Stimulated activated CD4-positive, alpha-beta T cell treated with anti-CD3 and anti-CD28 coated beads, TNF-alpha, amount 100 ng/mL, for 1 hour (primary cell): ENCODE measurements at places on chromosomes 3 and 15.

- no peak for DNase-seq
These were observed 34.9 kb upstream of the TTBK2 start for GRCh38 chr15:42955518-42955917.

DNA sequence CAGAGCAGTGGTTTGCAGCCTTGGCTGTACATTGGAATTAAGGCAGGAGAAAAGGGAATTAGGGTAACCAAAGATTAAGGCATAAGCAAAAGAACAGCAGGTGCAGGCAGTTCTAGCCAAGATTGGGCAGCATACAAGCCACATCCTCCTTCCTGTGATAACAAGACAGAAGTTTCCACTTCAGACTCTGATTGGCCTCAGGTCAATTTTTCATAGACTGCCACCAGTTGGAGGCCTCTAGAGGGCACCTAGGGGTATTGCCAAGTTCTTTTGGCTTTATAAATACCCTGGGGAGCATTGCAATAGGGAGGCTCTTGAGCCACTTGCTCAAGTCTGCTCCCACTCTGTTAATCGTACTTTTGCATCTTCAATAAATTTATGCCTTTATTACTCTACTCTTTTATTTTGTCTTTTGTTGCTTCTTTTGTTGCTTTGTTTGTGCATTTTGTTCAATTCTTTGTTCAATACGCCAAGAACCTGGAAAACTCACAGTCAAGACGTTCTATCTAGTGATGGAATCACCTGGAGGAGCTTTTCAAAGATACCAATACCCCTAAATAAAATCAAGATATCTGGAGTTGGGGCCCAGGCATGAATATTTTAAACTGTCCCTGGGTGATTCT, 32.2 kb upstream of the FMN1 start:
- no peak for DNase-seq

DNA sequence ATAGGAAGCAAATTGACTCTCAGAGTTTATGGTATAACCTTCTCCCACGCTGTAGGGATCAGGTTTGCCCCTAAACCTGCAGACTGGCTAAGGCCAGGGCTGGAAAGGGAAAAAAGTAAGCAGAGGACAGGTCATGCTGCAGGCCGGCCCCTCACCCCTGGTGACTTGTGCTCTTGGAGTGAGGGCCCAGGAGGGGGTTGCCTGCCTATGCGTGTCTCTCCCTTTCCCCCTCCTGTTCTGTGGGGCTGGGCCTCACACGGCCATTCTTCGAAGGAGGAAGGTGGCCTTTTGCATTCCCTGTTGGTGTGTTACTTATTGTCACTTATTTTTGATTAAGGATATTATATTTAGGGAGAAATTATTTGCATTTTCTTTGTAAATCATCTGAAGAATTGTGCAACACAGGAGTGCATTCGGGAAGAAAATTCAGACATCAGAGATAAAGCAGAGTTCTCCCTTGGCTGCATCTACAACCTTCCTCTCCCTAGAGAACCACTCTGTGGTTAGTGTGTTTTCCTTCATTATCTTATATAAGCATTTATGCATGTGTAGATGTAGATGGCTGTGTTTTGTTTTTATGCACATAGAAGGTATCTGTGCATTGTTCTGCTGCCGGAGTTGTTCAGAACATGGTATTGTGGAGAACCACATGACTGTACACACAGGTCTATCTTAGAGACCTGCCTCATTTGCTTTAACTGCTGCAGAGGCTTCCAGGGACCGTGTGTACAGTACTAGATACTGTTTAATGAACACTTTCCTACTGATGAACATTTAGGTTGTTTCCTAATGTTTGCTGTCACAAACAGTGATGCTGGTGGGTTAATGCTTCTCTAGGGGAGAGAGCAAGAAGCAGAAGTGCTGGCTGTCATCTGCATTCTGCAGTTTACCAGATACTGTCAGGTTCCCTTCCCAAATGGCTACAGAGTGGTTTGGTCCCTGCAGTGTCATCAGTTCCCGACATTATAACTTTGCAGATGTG, 133.5 kb downstream of the APBA2 start:
- no peak for DNase-seq

- DNase-seq = no peak
These were observed 6.9 kb downstream of the ABTB1 start for GRCh38 chr3:127679534-127680145.

DNA sequence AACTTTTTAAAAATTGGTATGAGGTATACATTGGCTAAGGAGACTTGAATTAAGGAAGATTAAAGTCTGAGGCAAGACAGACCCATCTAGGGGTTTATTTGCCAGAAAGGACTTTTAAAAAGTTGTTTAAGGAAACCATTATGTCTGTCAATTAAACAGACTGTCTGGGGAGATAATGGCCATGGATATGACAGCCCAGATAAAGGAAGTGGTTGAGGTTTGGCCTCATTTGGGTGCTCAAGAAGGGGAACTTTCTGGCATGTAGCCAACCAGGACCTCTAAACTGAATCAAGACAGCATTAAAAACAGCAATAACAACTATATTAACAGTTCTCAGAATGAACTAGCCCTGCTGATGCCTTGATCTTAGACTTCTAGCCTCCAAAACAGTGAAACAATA, 9.9 kb upstream of the CD200R1L start:
- no peak for DNase-seq

DNA sequence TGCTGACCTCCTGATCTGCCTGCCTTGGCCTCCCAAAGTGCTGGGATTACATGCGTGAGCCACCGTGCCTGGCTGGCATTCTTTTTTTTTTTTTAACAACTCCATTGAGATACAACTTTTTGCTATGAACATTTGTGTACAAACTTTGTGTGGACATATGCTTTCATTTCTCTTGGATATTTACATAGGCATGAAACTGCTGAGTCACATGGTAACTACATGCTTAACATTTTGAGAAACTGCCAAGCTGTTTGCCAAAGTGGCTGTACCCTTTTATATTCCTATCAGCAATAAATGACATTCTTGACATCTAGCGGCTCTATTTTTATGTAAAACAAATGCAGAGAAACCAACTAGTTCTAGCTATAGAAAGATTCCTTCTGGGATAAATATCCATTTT, 8.7 kb upstream of the YEATS2 start:
- no peak for DNase-seq

GRCh38 chr15:75809986-75810750, 33.1 kb upstream of the UBE2Q2 start:
- DNase-seq = no peak

DNA sequence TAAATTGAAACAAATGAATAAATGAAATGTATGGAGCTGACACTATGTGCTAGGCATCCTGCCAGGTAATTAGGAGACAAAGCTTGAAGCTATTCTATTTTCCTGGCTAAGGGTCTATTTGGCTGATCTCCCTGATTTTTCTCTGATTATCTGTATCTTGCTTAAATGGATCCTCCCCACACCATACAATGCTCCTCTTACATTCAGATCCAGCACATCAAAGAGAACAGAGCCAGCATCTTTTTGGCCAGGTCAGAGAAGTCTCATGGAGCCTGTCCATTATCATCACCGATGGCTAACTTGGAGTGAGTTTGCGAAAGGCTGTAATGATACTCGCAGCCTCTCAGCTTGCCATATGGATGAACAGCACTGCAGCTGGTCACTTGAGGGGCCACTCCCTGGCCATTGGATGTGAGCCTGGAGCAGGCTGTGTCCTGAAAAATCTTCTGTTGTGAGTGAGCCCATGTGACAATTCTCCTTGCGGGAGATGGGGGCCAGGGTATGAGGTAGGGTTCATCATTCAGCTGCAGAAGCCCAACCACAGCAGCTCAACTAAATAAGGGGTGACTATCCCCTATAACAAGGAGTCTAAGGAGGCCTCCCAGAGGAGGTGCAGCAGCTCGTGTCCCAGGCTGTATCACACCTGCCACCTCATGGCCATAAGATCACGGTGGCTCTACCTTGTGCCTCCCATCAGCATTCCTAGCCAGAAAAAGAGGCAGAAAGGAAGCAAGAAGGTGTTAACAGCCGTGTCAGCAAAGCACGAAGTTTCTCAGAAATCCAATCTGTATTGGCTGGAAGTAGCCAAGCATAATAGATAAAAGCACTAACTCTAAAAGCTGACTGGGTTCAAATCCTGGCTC, 69.3 kb upstream of the ST8SIA2 start:
- no peak for DNase-seq

DNA sequence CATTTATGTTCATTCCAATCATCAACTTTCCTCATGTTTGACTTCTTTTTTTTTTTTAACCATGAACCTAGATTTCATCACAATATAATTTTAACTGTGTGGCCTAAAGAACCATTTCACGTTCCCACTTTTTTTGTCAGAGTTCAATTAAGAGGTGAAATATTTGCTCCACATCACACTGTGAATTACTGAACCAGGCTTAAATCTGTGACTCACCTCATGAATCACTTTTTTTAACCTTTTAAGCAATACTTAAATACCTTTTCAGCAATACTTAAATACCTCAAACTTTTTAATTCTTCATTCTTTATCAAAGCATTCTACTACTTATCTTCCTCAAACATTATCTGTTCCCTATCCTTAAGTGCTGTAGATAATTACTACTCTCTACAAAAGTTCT, 137.6 kb downstream of the SI start:
- no peak for DNase-seq

GRCh38 chr3:175805825-175806224, 946.7 kb downstream of the NAALADL2 start:
- no peak for DNase-seq

DNA sequence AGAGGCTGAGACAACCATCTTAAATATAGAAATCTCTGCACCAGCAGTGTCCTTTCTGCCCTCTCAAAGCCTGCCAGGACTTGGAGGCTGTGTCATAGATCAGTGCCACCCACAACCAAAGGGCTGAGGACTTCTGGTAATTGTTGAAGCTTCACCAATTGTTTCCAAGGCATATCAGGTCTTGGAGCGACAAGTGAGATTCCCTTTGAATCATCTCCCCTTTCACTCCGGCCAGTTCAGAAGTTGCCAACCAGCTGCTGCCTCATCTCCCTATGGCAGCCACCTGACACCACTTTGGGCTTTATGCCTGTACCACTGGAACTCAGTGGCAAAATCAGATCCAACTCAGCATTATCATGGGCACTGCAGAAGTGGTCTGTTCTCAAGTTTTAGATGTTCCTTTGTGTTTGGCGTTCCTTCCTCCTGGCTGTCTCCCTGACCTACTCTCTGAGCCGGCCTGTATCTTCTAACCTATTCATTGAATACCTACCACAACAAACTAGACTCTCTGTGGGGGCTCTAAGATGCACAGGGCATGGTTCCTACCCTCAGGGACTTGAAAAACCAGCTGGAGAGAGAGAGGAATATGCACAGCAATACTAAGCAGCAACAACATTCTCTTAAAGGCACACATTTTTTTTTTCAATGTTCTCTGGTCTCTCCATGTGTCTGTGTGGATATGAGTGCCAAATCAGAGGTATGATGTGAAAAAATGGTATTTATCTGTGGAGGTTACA, 90.8 kb upstream of the PFN2 start:
- no peak for DNase-seq

GRCh38 chr3:113441051-113441770, at the start of gene CFAP44:
TSS of gene CFAP44 (minus strand) at chr3:113441493. CDS start at chr3:113433664, 7,829 bp downstream.
- DNase-seq = no peak

DNA sequence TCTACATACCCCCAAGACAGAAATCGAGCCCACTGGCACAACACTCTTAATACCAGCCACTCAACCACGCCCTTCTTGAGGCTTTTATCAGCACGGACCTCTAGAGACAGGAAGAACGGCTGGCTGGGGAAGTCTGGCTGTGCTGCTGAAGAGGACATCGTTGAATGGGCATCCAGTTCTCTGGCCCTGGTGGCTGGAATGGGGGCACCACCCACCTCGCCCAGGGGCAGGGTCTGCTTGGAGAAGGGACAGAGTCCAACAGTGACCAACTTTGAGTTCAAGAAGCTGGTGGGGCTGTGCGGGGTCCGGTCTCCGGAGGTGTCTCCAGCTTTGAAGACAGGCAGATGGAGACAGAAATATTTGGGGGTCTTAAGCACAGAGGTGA, 77.5 kb downstream of the ATP10A start:
- no peak for DNase-seq

GRCh38 chr3:115627180-115628074, 4.1 kb downstream of the GAP43 start:
- no peak for DNase-seq

- DNase-seq = no peak
These were observed 73.7 kb upstream of the PROK2 start for GRCh38 chr3:71858503-71859122.

DNA sequence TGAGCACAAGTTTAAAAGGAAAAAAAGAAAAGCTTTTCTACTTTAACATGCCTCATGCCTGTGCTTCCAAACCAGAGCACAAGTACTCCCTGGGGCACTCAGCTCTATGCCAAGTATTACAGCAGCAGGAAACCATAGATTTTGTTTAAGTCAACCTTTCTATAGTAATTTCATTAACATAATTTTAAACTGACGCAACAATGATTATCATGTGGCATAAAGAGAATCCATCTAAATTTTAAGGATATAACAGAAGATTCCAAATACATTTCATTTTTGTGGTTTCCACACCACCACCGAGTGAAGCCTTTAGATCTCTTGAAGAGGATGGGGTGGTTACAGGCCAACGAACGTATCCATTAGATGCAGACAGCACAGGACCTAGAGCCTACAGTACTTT, 112.1 kb downstream of the TNIK start:
- DNase-seq = no peak

DNA sequence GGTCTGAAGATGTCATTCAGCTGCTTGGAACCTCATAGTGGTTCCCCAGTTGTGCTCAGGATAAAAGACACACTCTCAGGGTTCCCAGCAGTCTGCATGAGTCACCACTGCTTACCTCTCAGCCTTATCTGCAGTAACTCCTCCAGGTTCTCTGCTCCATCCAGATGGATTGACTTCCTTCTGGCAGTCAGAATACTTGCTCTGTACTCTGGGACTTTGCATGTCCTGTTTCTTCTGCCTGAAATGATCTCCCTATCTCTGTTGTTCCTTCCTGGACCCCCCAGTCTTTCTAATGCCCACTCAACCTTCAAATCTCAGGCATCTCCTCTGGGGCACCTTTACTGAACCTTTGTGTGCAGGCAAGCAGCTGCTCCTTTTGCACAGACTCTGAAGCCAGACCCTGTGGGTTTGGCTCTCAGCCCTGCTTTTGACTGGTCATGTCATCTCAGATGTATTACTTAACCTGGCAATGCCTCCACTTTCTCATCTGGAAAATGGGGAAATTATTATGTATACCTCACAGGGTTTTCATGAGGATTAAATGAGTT, 38.4 kb downstream of the ITPR1 start:
- no peak for DNase-seq

GRCh38 chr15:29687204-29687815, 135.0 kb downstream of the TJP1 start:
- no peak for DNase-seq

- DNase-seq = no peak
These were observed 21.9 kb upstream of the CPNE9 start for GRCh38 chr3:9681723-9682081.
